ENCODE measurements at places on chromosomes 7 and 10.
A peak's percentile ranks its signal among the peaks of the same experiment; 100 is the strongest.

- peak; percentile 2 for DNase-seq
Observed at GRCh38 chr7:135833642-135834041, 85.0 kb upstream of the FAM180A start.

- DNase-seq, result no peak
Observed at GRCh38 chr7:25863005-25863728, 288.8 kb upstream of the NFE2L3 start.

DNA sequence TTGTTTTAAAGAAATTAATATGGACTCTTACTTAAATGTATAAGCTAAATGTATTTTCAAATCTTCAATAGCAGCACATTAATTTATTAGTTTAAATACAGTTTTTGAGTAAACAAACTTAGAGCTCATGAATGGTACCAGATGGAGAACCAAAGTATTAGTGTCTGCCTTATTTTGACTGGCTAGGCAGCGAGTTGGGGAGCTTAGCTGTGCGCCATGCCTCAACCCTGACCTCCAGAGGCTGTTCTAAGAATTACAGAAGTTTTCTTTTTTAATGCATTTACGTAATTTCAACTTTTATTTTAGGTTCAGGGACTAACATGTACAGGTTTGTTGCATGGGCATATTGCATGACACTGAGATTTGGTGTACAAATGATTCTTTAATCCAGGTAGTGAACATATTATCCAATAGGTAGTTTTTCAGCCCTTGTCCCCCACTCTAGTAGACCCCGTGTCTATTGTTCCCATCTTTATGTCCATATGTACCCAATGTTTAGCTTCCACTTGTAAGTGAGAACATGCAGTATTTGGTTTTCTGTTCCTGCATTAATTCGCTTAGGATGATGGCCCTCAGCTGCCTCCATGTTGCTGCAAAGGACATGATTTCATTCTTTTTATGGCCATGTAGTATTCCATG is 166.8 kb downstream of the IQUB start:
- DNase-seq, result no peak

- DNase-seq, result no peak
Observed at GRCh38 chr10:22367471-22367870, 22.2 kb downstream of the SPAG6 start.

- no peak for DNase-seq
Observed at GRCh38 chr10:12583891-12584595, 234.7 kb downstream of the CAMK1D start.

DNA sequence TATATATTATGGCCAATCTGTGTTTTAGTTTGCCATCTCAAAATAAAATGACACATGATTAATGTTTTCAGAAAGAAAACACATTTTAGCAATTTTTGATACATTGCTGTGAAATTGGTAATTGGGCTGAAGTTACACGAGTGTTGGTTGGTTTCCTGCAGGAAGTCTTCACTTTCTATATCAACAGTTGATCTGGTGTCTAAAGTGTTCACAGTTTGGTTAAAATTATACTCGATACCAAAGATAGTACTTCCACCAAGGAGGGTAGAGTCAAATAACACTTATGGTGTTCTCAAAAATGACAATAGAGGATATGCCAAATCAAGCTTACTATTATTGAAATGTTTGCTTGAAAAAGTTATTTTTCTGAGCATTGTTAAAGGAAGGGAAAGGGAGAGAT is 120.3 kb upstream of the GLCCI1 start:
- no peak for DNase-seq

- no peak for DNase-seq
Observed at GRCh38 chr10:120426306-120426705, 30.7 kb upstream of the PLPP4 start.

DNA sequence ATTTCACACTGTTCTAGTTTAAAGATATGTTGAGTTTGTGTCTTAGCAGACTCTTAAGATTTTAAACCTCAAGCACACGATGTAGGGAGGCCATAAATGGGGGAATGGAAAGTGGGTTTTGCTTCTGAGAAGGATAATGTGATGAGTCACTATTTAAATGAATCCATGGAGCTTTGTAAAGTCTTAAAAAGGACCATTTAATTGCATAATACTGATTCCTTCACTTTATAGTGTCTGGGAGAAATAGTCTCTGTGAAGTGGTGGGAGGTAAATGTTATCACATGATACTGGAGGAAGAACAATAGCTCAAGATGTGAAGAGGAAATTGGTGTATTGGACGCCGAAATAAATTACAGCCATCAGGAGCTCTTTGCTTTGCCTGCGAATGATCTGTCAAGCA is 84.0 kb upstream of the MYO3A start:
- DNase-seq, result no peak

GRCh38 chr10:3779158-3779741 is 5.8 kb downstream of the KLF6 start:
- peak; percentile 55 for DNase-seq

DNA sequence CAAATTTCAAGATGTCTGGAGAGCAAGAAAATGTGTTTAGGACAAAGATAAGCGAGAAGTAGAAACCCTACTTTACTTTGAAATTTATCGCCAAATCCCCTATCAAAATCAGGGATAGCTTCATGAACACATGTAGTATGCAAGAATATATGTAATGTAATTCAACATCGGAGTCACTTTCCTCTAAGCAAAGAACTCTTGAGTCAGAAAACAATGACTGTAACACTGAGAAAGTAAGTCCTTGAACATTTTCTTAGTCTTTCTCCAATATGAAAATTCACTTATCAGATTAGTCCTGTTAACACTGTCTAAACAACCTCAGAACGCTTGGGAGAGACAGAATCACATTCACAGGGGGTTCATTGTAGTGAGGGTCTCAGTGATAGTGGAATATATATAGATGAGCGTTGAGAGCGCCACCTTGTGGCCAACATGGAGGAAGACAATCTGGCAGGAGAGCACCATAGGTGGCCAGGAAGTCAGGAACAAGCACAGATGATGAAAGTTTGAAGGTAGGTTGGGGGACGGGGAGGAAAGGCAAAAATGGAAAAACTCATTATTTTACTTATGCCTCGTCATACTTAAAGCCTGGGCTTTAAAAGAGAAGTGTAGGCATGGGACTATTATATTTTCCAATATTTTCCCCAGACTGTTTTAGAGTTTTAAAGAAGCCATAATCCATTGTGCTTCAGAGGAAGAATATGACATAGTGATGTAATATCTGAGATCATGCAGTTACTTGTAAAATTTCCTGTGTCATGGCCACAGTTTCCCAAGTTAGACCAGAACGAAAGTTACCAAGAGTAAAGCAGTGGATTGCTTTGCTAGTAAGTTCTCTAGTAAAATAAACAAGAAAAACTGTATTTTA is 115.5 kb upstream of the GNAI1 start:
- peak; percentile 73 for DNase-seq

- DNase-seq, result no peak
Observed at GRCh38 chr7:70056363-70056762, 458.1 kb downstream of the AUTS2 start.

DNA sequence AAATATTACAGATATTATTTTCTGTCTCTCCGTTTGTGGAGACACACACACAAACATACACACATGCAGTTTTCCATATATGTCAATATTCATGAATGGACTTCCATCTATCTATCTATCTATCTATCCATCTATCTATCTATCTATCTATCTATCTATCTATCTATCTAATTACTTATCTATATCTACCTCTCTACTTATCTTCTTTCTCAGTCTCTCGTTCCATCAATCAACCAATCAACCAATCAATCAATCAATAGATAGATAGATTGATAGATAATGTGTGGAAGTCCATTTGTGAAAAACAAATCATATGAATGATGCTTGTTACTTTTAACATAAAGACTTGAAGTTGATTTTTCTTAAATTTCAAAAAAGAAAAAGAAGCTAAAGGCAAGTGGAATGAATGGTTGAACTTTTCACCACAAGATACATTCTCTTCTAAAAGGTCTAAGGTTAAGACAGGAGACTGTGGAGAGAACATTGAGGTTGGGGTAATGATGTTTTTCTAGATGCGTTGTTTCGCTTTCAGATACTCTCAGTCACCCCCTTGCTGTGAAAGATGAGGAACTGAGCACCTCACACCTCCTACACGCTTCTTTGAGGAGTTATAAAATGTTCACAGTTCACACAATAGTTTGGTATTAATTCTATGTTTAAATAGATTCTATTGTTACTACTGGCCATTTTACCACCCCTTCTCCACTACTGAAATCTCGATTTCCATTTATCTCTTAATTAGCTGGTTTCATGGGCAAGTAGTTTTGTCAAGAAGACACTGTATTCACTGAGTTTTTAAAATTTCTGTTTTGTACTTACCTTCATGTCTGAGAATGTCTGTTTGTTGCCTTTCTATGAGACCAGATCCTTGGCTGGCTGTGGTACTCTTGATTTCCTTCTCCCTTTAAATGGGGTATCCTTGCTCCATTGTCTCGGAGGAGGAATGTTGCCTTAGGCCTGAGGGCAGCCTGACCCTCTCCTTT is 114.1 kb downstream of the EMX2 start:
- DNase-seq, result peak; percentile 26

- DNase-seq, result no peak
Observed at GRCh38 chr7:140003913-140004382, 58.8 kb downstream of the PARP12 start.

DNA sequence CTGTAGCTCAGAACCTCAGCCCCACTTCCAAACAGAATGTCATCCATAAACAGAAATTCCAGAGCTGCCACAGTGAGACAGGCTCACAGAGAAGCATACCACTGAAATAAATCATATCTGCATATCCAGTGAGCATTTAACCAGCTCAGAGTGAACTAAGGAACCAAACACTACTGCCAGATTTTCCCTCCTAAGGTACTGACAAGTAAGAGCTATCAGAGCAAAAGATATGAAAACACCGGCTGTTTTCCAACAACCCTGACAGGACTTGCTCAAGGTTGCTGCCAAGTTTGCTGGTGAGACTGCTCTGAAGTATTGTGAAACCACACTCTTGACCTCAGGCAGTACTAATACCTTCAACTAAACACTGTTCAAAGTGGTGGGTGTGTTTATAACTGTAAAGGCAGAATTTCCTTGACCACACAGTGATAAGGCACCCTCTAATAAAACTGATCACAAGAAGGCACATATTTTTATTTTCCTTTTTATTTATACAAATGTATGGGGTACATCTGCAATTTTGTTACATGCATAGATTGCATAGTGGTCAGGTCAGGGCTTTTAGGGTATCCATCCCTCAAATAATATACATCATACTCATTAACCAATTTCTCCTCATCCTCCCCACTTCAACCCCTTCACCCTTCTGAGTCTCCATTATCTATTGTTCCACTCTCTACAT is 18.3 kb downstream of the SGMS1 start:
- no peak for DNase-seq

DNA sequence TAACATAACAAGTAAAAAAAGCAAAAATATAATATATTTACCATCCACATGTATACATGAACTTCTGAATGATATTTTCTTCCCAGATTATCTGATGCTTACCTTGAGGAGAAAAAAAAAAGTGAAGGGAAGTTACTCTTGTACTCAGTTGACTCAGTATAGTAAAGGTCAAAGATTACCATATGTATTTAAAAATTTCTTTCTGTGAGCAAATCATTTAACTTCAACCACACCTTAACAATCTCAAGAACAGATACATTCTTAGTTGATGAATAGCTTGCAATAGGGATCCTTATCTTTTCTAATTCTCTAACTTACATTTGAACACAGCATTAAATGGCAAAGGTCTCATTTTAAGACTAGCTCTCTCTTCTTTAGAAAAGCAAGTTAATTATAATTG is 29.8 kb downstream of the PRR15 start:
- no peak for DNase-seq

DNA sequence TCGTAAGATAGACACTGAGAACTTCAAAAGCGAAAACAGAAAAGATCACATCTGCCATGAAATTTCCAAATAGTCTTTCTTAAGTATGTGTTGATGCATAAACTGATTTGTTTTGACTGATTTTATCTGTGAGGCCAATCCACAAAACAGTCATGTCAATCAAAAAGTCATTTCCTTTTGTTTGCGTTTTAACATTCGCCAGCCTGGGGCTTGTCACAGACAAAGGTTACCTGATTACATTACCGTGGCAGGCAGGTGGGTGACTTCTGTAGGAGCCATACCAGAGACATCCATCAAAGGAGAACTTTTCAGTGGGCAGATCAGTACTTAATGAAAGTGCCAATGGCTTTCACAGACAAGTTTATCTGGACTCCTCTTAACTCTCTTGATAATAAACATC is 45.5 kb upstream of the BET1 start:
- no peak for DNase-seq

DNA sequence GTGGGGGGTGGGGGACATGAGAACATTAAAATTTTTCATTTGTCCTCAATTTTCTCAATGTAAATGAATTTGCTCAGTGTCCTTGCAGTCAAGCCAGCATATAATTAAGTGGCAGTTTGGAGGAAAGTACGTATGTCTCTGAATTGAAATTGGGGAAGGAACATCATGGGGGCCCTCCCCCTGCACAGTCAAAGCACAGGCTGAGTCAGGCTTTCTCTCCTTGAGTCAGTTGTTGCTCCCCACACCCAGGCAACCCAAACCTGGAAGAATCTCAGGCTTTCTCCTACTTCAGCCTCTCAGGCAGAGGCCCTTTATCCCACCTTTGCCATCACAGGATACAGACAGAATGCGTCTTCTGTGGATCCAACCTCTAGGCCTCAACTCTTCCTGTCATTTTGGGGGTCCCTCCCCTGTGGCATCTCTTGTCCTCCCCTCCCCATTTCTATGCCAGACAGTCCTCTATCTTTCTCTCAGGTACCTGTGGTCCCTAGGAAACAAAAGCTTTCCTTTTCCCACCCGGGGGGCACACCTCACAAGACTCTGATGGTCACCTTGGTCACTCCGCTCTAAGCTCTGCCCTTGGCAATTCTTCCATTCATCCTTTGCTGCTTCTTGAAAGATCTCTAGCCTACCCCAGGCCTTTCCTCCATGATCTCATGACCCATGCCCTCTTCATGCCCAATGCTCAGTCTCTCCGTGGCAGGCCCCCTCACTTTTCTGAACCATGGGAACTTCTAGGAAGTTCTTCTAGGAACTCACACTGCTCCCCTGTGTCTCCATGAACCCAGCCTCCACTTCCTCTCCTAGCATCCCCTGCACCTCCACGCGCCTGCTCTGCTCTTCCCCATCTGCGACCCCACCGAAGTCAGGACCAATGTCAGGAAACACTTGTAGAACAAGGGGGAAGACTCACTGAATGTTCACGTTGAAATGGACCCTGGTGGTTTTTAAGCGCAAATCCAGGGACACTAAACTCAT is 40.4 kb downstream of the CREB3L2 start:
- DNase-seq, result no peak

DNA sequence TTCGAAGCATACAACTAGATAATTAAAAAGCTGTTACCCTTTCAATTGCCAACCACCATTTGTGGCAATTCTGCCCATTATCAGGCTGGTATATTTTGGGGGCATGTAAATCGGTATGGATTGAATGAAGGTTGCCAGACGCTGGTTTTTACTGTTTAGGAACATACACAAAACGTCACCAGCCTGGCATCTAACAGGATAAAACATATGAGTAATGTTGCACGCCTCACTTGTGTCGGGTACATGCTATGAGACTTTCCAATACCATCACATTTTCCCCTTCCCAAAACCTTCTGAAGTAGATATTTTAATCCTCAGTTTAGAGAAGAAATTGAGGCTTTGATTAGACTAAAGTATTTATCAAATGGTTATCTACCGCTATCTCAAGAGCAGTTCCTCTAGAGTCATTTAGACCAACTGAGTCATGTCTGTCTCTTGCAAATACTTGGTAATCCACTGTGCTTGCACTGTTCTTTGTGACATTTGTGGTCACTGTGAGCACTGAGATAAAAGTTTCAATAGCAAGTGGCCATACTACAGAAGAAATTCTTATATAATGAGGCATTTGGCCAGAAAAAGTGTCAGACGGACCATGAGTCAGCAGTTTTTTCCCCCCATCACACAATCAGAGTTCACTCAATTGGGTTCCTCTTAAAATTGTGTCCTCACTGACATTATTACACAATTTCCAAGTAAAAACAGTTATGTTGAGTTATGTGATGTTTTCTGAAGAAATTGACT is 498.7 kb downstream of the NXPH1 start:
- no peak for DNase-seq
